Lung microvascular endothelial cell (primary cell): ENCODE measurements at places on chromosomes 6 and 20. TPM values are rescaled to one million over a fixed set of nuclear protein-coding genes. Genes with fewer than 3 reads are reported as not detected.

- DNase-seq: no peak
These were observed 52.8 kb upstream of the CITED2 start for GRCh38 chr6:139427199-139427598.

GRCh38 chr6:135191508-135192255 lies 10.6 kb downstream of the MYB start:
- DNase-seq: no peak

GRCh38 chr20:2236256-2236655 lies 59.5 kb upstream of the TGM3 start:
- DNase-seq: peak; percentile 33

DNA sequence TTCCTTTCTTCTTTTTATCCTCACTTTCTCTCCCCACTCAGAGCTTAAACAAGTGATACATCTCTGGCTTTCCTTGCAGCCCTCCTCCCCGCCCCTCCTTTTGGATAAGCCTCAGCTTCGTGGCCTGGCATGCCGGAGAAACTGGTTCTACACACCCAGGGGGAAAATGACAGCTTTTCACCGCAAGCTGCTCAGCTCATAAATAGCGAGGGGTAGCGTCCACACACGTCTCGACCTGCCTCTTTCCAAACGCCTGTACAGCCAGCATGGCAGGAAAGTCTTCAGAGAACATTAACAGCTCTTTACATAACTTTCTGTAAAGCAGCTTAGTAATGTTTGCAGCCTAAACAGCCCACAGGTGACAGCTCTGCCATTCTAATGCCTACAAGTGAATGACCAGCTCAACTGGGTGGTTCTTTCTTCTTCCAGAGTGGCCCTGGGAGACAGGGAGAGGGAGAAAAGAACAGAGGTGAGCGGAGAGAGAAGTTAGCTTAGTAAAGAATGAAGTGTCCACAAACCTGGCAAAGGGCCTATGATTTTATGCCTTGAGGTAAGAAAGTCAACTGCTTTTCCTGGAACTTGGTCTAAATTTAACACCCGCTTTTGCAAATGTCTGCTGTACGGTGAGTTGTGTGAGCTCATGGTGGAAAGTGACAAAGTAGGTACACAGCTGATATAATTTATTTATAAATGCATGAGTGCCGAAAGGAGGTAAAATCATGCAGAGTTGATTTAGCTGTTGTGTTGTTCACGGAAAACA lies 251.5 kb downstream of the TFAP2A start:
- DNase-seq: no peak

DNA sequence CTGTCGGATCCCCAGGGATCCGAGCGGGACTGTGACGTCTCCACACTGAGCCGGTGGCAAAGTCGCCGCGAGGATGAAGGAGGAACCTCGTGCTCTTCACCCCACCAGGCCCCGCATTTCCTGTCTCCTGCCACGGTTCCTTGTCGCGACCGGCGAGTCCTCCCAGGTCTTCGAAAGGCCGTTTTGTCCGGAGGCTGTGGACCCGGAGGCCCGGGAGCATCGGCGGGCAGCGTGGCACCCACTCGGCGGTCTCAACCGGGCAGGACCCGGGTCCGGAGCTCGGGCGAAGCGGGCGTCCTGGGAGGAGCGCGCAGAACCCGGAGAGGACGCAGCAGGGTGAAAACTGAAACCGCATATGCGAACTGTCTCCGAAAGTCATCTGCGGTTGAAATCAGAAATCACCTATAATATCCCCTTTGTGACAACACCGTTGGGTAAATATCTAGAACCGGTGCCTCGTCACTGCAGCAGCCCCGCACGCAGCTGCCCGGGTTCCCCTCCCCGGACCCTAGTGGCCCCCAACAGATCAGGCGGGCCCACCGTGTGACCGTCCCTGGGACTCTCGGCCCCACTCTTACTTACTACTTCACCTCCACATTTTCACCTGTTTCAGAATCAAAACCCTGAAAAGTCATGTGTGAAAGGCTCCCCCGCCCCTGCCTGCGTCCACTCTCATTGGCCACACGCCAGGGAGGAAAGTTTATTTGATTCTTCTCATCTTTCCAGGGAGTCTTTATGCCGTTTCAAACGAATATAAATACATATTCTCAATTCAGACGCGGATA lies 3.1 kb upstream of the ULBP2 start:
- no peak for DNase-seq

CD109 gene
- 1.2 and 6.5 TPM in 2 replicates for total RNA-seq

MUCL3 gene
- not detected in 2 replicates for total RNA-seq
